Aorta (tissue), 5 donors: ENCODE measurements at places on chromosomes 7 and 10. TPM values are rescaled to one million over a fixed set of nuclear protein-coding genes. Genes with fewer than 3 reads are reported as not detected.

- H3K4me1 ChIP-seq: no peaks in the 10 kb centered on the region
- H3K27me3 ChIP-seq: no peaks in the 10 kb centered on the region
- H3K36me3 ChIP-seq: no peaks in the 10 kb centered on the region
Measured at GRCh38 chr10:58706836-58707235, 194.2 kb downstream of the BICC1 start.

DNA sequence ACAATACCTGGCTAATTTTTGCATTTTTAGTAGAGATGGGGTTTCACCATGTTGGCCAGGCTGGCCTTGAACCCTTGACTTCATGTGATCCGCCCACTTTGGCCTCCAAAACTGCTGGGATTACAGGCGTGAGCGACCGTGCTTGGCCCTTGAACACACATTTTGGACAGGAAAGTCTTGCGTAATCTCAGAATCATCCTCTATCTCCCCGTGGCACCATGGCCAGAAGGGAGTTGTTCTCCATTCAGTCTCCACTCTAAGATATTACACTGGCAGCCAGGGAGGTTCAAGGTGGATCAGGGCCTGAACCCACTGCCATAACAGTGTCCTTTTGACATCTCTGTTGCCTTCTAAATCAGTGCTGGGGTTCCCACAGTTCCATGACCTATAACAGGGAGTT, 29.2 kb upstream of the GALNTL5 start:
- H3K4me1 ChIP-seq: no peaks in the 10 kb centered on the region
- H3K27ac ChIP-seq: no peak overlapping the region
- H3K27me3 ChIP-seq: no peaks in the 10 kb centered on the region

- H3K36me3 ChIP-seq: no peaks in the 10 kb centered on the region
- H3K4me1 ChIP-seq: no peaks in the 10 kb centered on the region
- no peaks in the 10 kb centered on the region for H3K27me3 ChIP-seq
- H3K4me3 ChIP-seq: no peak overlapping the region
- DNase-seq: no peak
Measured at GRCh38 chr10:120689777-120690529, 161.2 kb upstream of the WDR11 start.

- H3K4me3 ChIP-seq: no peak overlapping the region
- H3K27ac ChIP-seq: no peak overlapping the region
- no peaks in the 10 kb centered on the region for H3K4me1 ChIP-seq
- no peak for DNase-seq
Measured at GRCh38 chr10:17792991-17793390, 16.2 kb upstream of the MRC1 start.

- no peak overlapping the region for H3K27ac ChIP-seq
- no peak overlapping the region for H3K4me3 ChIP-seq
- no peaks in the 10 kb centered on the region for H3K27me3 ChIP-seq
- no peaks in the 10 kb centered on the region for H3K4me1 ChIP-seq
Measured at GRCh38 chr10:60148266-60148840, 241.3 kb downstream of the ANK3 start.

DNA sequence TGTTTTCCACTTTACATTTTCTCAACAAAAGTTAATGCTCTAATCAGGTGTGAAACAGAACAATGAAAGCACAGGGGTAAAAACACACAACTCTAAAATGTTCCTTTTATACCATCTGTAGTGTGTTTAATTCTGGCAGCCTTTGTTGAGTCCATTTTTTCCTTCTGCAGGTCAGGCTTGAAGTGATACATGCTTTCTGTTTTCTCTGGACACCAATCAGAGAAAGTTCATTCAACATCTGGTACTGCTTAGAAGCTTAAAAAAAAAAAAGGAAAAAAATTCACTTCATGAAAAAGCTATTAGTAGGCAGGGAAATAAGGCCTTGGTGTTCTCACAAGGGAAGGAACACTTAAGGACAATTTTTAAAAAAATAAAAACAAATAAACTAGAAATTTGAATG, 231.3 kb upstream of the RHOBTB1 start:
- H3K27me3 ChIP-seq: no peaks in the 10 kb centered on the region
- H3K4me1 ChIP-seq: no peaks in the 10 kb centered on the region
- DNase-seq: no peak
- no peak overlapping the region for H3K27ac ChIP-seq

TMEM229A gene
- not detected for total RNA-seq
